ENCODE measurements at places on chromosomes 3 and 15. TPM values are rescaled to one million over a fixed set of nuclear protein-coding genes. Genes with fewer than 3 reads are reported as not detected.

The ISG20 gene
- total RNA-seq = 161 TPM

GRCh38 chr3:156135921-156136638 is 15.7 kb downstream of the KCNAB1 start:
- H3K27ac ChIP-seq = no peak overlapping the region
- no peak for DNase-seq
- no peak overlapping the region for H3K4me3 ChIP-seq
- H3K36me3 ChIP-seq = no peaks in the 10 kb centered on the region
- H3K4me1 ChIP-seq = no peaks in the 10 kb centered on the region
- H3K27me3 ChIP-seq = peaks cover 2% of the 10 kb centered on the region

DNA sequence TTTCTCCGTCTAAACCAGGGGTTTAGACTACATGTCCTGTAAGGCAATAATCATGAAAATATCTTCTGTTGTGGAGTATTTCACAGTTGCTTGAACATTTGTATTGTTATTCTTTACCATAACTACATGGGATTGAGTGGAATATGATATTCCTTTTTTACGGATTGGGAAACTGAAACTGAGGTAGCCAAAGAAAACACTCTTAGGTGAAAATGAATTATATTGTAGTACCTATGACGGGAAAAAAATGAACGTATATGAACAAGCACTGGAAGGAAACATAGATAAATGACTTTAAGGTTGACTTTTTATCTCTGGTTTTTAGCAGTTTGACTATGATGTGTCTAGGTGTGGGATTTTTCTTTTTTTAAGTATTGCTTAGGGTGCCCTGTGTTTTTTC is 35.6 kb downstream of the MAP2K1 start:
- DNase-seq = no peak
- H3K4me3 ChIP-seq = no peak overlapping the region
- no peak overlapping the region for H3K27ac ChIP-seq
- H3K36me3 ChIP-seq = no peaks in the 10 kb centered on the region

DNA sequence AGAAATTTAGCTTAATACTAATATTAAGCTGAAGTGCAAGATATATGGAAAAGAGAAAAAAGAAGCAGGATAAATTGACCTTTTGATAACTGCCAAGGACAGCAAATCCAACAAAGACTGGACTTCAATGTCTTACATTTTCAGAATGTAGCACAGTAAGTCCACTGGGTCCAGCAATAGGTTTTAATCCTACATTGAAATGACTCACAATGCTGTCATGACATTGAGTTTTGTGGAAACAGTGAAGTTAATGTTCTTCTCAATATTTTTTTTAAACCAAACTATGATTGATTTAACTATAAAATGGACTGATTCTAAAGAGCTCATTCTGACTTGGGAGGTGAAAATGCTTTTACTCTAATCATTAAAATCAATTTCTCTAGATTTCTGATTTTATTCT is 166.6 kb upstream of the ZNF717 start:
- no peak overlapping the region for H3K4me3 ChIP-seq
- H3K4me1 ChIP-seq = no peaks in the 10 kb centered on the region

- no peak for DNase-seq
- H3K27ac ChIP-seq = no peak overlapping the region
- no peaks in the 10 kb centered on the region for H3K36me3 ChIP-seq
- no peaks in the 10 kb centered on the region for H3K4me1 ChIP-seq
- no peak overlapping the region for H3K4me3 ChIP-seq
Measured at GRCh38 chr3:107704477-107704876, 181.7 kb downstream of the BBX start.

- no peaks in the 10 kb centered on the region for H3K4me1 ChIP-seq
- no peaks in the 10 kb centered on the region for H3K27me3 ChIP-seq
- no peak for DNase-seq
- no peak overlapping the region for H3K27ac ChIP-seq
- no peak overlapping the region for H3K4me3 ChIP-seq
- no peaks in the 10 kb centered on the region for H3K36me3 ChIP-seq
Measured at GRCh38 chr3:94481226-94481898, 418.5 kb downstream of the NSUN3 start.

GRCh38 chr3:116947148-116947547 is 237.6 kb downstream of the TUSC7 start:
- DNase-seq = no peak
- H3K27ac ChIP-seq = no peak overlapping the region
- no peaks in the 10 kb centered on the region for H3K27me3 ChIP-seq

DNA sequence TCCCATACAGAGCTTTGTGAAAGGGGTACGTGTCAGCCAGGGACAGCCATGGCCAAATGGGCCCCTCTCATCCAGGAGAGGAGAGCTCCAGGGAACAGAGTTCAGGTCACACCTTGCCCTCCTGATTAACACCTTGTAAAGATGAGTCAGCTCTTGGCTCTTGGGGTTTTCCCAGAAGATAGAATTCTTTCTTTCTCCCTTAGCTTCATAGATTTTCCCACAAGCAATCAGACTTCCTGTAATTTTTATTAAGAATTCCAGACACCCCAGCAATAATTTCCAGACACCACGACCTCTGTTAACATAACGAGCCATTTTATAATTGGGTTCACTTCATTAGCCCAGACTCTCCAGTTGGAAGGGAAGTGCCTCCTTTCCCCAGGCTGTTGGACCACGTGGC is 86.4 kb downstream of the LRTM1 start:
- H3K4me1 ChIP-seq = no peaks in the 10 kb centered on the region
- no peak overlapping the region for H3K4me3 ChIP-seq

DNA sequence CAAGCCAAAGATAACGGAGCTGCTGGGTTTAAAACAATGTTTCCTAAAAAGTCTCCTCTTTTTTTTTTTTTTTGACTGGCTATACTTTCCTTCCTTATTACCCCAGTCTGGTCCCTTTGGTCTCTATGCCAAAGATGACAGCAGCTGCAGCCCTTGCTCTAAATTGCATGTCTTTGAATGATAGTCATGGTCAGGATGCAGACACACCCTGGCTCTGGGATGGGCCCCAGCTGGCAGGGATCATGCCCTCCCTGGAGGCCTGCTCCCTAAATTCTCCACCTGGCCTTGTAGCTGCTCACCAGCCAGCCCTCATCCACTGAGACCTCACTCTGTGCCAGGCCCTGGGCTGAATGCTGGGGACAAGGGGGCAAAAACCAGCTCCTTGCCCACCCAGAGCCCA is 95.8 kb downstream of the MESD start:
- no peaks in the 10 kb centered on the region for H3K36me3 ChIP-seq
- no peaks in the 10 kb centered on the region for H3K4me1 ChIP-seq
- H3K27ac ChIP-seq = no peak overlapping the region
- no peak overlapping the region for H3K4me3 ChIP-seq
- no peak for DNase-seq
- no peaks in the 10 kb centered on the region for H3K27me3 ChIP-seq

DNA sequence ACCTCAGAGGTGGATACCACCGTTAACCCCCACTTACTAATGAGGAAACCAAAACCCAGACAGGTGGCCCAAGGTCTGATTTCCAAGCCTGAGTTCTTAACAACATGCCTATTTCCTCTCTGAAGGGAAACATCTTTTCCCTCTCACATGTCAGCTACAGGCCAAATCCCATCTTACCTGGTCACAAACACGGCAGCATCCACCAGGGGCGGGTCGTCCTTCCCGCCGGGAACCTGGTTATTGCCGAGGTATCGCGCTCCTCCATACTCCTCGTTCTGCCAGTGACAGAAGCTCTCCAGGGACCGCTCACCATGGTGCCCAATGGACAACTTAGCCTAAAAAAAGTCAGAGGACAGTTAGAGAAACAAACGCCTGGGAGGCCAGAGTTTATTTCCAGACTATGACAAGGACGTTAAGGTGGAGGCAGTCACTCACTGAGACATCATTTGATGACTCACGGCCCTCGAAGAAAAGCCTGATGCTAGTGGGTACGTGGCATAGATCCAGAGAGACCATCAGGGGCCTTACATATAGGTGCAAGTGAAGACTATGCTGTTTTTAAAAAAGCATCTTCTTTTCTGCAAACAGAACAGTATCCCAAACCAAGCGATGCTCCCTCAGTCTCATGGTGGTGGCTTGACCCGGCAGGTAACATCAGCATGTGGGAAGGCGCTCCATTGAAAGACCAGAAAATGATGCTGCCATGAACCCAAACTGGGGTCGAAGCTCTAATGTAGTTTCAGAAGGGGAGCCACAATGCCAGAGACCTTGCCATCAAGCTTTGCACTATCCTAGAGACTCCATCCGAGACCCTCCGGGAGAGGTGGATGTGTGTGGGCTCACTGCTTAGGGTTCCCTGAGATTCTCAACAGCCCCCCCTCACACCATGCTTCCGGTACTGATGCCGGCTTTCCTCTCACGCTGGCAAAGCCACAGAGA is 80.2 kb downstream of the ADAMTS17 start:
- H3K27me3 ChIP-seq = no peaks in the 10 kb centered on the region
- H3K36me3 ChIP-seq = no peaks in the 10 kb centered on the region
- DNase-seq = no peak
- no peaks in the 10 kb centered on the region for H3K4me1 ChIP-seq
- H3K4me3 ChIP-seq = no peak overlapping the region

DNA sequence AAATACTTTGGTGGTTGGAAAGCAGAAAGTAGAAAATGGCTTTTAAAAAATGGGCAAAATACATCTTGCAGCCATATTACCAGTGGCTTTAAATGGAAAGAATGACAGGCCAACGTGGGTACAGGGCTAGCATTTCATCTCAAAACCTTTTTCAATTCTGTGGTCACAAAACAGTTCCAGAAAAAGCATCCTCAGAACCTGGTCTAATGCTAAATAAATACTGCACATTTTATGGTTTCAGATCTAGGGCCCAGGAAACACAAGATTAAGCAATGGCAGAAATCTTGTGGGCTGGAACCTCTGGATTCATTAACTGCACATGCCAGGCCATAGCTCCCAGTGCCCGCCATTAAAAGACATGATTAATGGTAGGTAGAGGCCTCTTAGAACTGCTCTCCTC is 470.2 kb upstream of the RASGRP1 start:
- H3K36me3 ChIP-seq = no peaks in the 10 kb centered on the region
- no peak overlapping the region for H3K27ac ChIP-seq
- peaks cover 3% of the 10 kb centered on the region for H3K27me3 ChIP-seq
- no peak for DNase-seq
- H3K4me3 ChIP-seq = no peak overlapping the region

DNA sequence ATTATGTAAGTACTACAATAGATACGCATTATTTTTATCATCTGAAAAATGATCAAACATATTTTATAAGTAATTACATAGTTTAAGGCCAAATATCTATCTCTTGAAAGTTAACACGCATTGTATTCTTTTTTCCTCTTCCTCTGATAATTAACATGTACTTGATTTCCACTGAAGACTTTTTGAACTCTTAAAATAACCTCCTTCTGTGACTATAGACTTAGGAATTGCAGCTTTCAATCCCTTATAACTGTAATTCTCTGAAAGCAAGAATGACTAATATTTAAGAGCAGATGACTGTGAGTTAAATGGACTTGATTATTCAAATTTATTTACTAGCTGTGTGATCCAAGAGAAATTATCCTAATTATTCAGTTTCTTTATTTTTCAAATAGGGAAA is 730.6 kb upstream of the NECTIN3 start:
- H3K27me3 ChIP-seq = no peaks in the 10 kb centered on the region
- no peak overlapping the region for H3K27ac ChIP-seq
- no peak for DNase-seq
- no peak overlapping the region for H3K4me3 ChIP-seq
